ENCODE measurements at places on chromosomes 6 and 20.
A peak's percentile ranks its signal among the peaks of the same experiment; 100 is the strongest.

- no peak for DNase-seq
These were observed 53.0 kb downstream of the DEK start for GRCh38 chr6:18211338-18211737.

DNA sequence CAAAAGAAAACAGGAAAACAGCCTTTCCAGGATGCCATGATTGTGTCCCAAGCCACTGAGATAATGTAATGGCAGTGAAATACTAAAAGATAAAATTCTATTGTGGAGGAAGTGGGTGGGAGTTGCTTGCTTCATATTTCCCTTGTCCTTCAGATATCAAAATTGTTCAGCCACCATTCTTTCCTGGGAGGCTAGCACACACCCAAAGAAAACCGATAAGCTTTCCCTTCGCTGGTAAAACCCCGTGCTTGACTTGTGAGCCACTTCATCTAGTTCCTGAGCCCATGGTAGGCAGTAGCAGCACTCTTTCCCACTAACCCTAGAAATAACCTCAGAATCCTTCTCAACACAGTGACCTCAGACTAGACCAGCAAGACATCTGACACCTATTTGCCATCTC is 357.4 kb upstream of the PLCB4 start:
- DNase-seq: no peak

DNA sequence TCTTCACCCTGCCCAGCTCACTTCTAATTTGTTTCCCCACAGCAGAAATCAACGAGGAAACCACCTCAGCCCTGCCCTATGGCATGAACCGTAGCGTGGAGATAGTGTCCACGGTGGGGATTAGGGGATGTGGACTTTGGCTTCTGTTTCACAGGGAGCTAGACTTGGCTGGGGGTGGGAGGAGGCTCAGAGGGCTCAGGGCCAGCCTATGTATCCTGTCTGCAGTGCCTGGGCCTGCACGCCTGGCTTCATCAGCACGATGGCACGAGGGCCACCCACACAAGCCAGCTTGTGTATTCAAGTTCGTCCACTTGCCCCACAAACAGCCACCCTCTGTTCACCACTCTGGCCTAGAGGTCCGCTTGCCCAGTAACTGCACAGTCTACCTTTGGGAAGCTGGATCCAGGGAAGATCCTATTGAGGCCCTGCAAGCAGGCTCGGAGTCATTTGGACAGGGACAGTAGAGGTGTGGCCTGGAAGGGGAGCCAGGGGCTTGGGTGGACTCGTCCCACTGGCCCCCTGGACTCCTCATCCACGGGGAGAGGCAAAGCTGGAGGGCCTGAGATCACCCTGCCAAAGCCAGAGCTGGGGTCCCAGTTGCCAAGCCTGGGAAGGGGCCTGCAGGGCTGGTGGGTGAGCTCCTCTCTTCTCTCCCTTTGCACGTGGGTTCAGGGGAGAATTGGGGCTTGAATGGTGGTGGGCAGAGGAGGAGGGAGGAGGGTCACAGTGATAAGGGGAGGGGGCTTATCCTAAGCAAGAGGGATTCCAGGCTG is 38.0 kb upstream of the FAM83D start:
- DNase-seq: no peak

- DNase-seq: no peak
These were observed 13.6 kb downstream of the IP6K3 start for GRCh38 chr6:33732817-33733708.

GRCh38 chr6:20483887-20484497 is 50.3 kb upstream of the CDKAL1 start:
- DNase-seq: no peak

GRCh38 chr6:37298958-37299357 is 41.0 kb upstream of the TMEM217 start:
- no peak for DNase-seq

GRCh38 chr20:50317116-50317515 is 126.5 kb downstream of the CEBPB start:
- DNase-seq: no peak

GRCh38 chr6:29777310-29777709 is 50.3 kb upstream of the HLA-G start:
- no peak for DNase-seq

DNA sequence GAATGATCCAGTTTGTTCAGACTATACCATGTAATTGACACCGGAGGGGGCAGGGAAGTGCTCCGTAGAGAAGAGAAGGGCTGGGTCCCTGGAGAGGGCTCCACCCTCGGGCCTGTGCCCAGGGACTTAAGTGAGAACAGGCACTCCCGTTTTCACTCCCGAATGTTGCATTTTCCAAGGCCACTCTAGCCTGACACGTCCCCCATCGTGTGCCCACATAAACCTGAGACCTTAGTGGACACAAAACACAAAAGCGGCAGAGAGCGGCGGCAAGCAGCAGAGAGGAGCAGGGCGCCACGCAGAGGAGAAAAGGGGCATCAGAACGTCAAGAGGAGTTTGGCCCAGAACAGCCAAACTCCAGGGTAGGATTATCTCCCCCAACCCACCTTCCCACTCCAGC is 1405.1 kb downstream of the GRIK2 start:
- DNase-seq: no peak

- no peak for DNase-seq
These were observed 18.0 kb downstream of the KLHL31 start for GRCh38 chr6:53647462-53648094.

DNA sequence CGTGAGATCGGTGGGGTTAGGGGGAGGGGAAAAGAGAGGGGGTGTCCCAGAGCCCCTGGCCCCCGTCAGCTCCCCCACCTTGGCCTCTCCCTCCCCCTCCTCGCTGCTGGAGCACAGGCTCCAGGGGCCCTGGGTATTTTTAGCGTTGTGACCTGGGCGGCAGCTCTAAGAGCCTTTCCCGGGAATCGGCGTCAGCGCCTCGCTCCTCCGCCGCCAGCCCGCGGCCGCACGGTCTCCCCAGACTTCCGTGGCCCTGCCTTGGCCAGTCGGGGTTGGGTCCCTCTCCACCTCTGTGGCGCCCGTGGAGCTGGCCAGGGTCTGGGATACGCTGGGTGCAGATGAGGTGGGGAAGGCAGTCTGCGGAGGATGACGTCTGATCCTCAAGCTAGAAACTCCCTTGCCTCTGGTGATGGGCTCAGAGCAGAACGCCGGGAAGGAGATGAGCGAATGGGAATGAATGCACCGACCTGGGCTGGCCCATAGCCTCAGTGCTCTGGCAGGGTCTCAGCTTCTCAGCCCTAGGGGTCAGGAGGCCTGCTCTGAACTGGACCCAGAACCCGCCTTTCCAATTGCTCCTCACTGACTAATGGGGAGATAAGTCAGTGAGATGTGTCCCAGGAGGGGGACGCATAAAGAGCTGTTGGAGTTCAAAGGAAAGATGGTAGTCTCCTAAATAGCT is 883 bp upstream of the DBNDD2 start:
- no peak for DNase-seq

DNA sequence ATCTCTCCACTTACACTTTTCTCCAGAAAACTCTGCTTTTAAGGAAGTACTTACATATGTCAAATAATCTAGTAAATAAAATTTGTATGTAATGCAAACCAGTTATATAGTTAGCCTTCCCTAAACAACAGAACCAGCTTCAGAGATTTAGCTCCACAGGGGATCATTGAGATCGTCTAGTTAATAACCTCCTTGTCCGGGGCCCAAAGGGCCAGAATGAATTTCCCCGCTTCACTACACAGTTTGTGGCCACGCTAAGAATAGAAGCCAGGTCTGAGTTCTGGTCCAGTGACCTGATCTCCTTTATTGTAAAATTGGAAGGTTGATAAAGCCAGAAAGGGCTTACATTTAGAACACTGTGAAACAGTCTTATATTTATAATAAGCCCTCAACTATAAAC is 245.2 kb downstream of the TPBG start:
- no peak for DNase-seq

DNA sequence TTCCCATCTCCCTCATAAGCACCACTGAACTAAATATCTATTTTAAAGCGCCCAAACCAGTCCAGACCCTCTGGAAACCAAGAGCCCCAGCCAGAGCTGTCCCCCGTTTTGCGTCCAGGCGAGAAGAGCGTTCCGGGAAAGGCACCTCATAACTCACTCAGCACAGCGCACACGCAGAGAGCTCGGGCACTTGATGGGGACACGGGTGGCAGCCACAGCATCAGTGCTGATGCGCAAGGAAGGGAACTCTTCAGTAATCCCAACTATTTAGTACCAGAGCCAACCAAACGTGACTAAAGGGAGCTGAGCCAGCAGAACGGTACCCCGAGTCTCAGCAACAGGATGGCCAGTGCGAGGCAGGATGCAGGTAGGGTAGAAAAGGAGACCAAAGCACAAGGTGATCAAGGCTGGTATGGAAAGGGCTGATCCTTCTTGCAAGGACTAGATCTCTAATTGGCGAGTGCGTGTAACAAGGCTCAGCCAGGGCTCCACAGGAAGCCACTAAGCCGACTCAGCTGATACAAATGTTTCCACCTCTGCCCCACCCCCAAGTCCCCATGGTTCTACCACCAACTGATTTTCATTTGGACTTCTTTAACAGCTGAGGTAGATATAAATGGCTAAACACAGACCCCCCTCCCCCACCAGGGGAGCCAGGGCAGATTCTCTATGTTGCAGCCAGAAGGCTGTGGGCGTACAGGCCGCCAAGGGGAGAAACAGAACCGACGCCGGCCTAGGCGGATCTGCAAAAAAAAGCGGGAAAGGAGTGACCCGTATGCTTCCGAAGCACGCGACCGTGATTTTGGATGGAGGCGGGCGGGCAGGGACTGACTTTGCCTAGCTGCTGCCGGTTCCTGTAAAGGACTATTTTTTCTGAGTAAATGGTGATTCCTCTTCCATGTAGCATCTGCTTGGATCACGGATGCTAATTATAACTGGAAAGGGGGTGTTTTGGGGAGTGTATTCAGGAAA is 183.5 kb upstream of the COL21A1 start:
- DNase-seq: no peak

GRCh38 chr20:14790190-14790589 is 452.8 kb upstream of the FLRT3 start:
- no peak for DNase-seq

DNA sequence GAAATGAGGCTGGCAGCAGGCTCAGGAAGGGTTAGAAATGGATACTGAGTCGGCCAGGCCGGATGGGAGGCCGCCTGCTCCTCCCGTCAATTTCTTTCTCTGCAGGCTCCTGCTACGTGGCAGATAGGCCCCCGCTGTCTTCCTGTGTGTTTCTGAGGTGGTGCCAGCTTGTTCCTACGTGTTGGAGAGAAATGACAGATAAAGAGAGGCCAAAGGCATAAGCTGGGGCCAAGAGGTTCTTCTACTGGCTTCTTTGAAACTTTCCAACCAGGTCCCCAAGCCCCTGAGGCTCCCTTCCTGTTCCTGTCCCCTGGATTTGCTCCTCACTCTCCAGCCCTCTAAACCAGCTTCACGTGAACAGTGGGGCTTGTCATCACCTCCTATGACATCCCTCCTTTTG is 76.8 kb downstream of the TCP11 start:
- no peak for DNase-seq

DNA sequence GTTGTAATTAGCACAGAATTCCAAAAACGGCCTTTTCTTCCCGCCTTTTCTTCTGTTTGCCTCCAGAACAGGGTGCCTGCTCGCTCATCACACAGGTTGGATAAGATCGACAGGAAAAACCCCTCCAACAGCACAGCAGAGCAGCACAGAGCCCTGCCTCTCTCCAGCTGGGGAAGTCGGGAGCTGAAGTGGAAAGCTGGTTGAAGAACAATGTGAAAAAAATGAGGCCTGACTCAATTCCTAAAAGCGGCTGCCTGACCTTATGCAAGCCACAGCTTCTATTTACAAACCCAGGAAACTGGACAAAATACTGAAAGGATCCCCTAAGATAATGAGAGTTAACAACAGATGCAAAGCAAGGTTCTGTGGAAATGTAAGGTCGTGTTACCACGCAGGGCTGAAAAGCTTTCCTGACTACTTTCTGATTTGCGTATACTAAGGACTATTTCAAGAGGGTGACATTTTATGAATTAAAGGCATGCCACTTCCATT is 116.9 kb downstream of the TTLL2 start:
- DNase-seq: no peak

GRCh38 chr6:109322825-109323224 is 59.4 kb downstream of the CD164 start:
- DNase-seq: no peak

DNA sequence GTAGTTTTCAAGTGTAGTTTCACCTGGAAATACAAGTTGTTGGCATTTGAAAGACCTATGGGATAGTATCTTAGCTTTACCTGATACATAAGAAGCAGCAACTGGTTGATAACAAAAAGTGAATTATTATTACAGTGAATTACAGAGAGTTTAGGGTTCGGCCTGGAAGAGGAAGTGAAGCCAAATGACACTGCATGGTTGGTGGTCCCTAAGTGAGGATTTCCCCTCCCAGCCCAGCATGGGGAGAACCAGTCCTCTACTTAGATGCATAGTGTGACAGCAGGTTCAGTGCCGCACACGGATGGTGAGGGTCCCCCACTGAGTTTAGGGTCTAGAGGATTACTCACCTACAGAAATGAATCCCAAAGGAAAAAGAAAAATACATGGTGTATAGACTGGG is 18.1 kb downstream of the HLA-DPB1 start:
- no peak for DNase-seq

DNA sequence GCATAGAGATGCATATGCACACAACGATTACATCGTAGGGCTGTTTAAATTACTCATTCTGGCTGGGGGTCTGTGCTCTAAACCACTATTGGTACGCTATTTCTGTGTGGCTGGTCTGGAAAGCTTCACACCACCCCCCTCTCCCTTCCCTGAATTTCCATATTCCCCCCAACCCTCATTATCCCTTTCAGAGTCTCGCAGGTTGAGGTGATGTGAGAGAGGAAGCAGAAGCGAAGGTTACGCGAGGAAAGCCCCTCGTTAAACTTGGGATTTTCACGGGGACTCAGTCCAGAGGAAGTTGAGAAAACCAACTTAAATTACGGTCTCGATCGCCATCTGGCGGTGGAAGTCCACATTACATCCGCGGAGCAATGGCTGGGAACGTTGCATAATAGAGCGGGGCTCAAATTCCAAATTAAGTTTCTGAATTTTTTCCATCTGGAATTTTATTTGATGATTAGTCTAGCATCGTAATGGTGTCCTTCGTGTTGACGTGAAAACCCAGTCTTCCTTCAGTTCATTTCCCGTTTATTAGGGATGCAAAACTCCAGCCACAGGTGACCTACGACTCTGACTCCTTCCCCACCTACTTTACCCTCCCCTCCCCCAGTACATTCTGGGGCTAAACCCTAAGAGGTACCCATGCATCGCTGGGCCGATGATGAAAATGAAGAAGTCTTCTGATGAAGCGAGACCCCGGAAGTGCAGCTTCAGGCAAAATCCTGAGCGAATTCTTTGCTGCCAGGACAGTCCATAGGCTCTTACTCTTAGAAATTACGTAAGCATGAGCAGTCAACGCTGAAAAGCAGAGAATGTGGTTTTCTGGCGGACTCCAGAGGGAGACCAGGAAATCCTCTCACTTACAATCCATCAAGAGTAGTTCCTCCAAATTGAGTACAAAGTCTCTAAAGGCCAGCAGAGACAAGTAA is 19.7 kb downstream of the HLA-DOB start:
- peak; percentile 31 for DNase-seq

- DNase-seq: no peak
These were observed 8.8 kb downstream of the SYNJ2 start for GRCh38 chr6:157990321-157991066.

- DNase-seq: peak; percentile 61
These were observed 467.1 kb upstream of the HSF2 start for GRCh38 chr6:121932076-121932991.

- no peak for DNase-seq
These were observed 35.1 kb downstream of the RGS17 start for GRCh38 chr6:153096031-153096430.

GRCh38 chr6:142395266-142395665 is 93.5 kb downstream of the ADGRG6 start:
- no peak for DNase-seq

GRCh38 chr20:35698298-35699126 is 640 bp downstream of the NFS1 start:
- no peak for DNase-seq

GRCh38 chr6:133017581-133017980 is 203.2 kb downstream of the RPS12 start:
- DNase-seq: no peak

Measured in HCT116 (cell line).